ENCODE measurements at places on chromosomes 4 and X. TPM values are rescaled to one million over a fixed set of nuclear protein-coding genes. Genes with fewer than 3 reads are reported as not detected.

- H3K4me3 ChIP-seq, result no peak overlapping the region
- H3K36me3 ChIP-seq, result peaks cover 45% of the 10 kb centered on the region
- peak overlapping the region; percentile 10 for H3K27ac ChIP-seq
- H3K4me1 ChIP-seq, result peaks cover 30% of the 10 kb centered on the region
- DNase-seq, result peak; percentile 48
- H3K27me3 ChIP-seq, result no peaks in the 10 kb centered on the region
Measured at GRCh38 chr4:7771541-7772507, 167.8 kb downstream of the AFAP1 start.

DNA sequence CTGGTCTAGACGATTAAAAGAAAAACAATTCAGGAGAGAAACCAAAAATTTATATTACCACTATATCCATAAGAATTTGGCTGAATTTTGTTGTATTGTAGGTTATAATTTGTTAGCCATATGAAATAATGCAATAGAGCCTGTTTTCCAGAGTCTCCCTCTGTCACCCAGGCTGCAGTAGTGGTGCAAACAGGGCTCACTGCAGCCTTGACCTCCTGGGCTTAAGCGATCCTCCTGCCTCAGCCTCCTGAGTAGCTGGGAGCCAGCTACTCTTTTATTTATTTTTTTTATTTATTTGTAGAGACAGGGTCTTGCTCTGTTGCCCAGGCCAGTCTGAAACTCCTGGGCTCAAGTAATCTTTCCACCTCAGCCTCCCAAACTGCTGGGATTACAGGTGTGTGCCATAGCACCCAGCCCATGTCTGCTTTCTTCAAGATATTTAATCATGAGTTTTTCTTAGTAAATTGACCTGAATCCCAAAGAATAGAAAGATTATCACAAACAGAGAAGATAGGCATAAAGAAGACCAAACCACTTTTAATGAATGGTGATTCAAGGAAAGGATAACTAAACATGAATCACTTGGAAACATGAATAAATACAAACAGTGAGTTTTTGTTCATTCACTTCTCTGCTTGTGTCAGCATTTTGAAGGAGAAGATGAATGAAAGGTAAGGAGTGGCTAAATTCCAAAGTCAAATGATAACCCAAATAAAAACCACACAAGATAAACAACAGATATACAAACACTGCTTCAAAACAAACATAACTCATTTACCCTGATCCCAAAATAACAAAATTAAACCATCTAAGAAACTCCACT is 82.1 kb downstream of the PPP3CA start:
- H3K4me1 ChIP-seq, result peaks cover 30% of the 10 kb centered on the region
- no peaks in the 10 kb centered on the region for H3K27me3 ChIP-seq
- no peak overlapping the region for H3K27ac ChIP-seq
- H3K36me3 ChIP-seq, result no peaks in the 10 kb centered on the region
- DNase-seq, result no peak

SEL1L3 gene
- total RNA-seq, result 67.1 TPM

EREG gene
- total RNA-seq, result not detected

MND1 gene
- total RNA-seq, result 36.1 TPM

DDX60 gene
- 28.9 TPM for total RNA-seq

CT55 gene
- not detected for total RNA-seq

Measured in activated CD4-positive, alpha-beta memory T cell treated with anti-CD3 and anti-CD28 coated beads for 36 hours (primary cell).